ENCODE measurements at places on chromosomes 5 and 9.
A peak's percentile ranks its signal among the peaks of the same experiment; 100 is the strongest.

- no peak for DNase-seq
Observed at GRCh38 chr5:97010606-97011005, 74.7 kb downstream of the LNPEP start.

DNA sequence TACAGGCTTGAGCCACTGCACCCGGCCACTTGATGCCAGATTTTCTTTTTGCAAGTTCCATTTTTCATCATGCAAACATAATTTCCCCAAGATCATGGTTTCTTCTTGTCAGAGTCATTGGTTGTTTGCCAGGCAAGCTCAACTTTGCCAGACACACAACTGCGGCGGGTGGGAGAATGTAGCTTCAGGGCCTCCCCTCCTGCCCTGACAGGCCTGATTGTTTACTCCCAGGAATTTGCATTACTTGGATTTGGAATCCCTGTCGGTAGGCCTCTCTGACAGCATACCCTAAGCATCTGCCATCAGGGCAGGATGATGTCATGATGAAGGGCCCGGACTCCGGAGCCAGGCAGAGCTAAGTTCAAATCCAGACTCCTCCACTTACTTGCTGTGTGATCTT lies 15.1 kb downstream of the RPS14 start:
- DNase-seq, result peak; percentile 93

GRCh38 chr5:162372256-162372655 lies 304.7 kb downstream of the GABRG2 start:
- DNase-seq, result no peak

DNA sequence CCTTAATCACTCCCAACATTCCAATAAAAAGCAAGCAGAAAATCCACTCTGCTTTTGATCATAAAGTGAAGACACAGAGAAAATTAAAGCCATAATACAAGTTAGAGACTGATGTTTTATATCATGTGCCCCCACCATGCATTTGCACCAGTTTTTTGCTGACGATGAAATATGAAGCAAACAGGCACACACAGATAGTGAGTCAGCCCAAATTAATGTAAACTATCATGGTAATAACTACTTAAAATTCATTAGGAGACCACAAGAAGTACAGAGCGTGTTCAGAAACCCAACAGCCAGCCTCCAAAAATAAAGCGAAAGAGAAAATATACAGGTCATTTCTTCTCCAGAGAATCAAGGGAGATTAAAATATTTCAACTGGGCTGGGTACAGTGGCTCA lies 46.4 kb upstream of the KDM4C start:
- DNase-seq, result peak; percentile 66

GRCh38 chr9:114798780-114799427 lies 6.9 kb downstream of the TNFSF15 start:
- DNase-seq, result no peak

DNA sequence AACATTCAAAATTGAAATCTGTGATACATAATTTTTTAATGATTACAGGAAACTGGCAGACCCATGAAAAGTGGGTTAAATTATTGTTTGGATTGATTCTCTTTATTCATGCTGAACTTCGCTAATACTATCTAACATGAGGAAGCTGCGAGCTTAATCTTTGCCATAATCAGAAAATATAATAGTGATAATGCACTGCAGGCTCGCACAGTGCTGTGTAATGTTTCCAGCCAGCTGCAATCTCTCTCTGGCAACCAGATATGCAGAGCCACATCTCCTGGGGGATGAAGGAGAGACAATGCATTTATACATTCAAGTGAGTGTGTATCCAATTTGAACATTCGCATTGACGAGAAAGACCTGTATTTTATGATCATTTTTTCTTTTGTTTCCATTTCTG lies 669.7 kb upstream of the RGMB start:
- DNase-seq, result no peak

DNA sequence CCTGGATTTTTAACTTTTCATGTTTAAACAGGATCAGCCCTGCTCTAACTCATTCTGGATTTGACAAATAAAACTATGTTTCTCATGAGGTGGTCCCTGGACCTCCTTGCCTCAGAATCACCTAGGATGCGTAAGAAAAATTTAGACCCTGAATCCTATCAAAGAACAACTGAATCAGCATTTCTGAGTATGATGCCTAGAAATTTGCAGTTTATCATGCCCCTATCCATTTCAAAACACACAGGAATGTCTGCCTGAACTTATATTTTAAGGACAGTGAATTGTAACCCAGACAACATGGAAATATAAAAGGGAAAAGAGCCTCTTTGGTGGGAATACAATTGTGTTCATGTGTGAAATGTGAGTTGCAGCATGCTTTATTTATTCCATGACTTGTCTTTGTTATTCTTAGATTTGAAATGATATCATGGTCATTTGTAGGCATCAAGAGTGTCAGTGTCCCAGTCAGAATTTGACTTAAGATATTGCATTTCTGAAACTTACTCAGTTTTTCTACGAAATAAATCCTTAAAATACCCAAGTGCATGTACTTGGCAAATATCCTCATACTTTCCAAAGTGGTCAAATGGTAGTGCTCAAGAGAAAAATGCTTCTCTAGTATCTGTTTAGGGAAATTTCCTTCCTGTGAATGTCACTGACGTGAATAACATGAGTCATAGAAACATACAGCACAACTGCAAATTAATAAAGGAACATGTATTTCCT lies 144.3 kb downstream of the GIN1 start:
- DNase-seq, result peak; percentile 5

DNA sequence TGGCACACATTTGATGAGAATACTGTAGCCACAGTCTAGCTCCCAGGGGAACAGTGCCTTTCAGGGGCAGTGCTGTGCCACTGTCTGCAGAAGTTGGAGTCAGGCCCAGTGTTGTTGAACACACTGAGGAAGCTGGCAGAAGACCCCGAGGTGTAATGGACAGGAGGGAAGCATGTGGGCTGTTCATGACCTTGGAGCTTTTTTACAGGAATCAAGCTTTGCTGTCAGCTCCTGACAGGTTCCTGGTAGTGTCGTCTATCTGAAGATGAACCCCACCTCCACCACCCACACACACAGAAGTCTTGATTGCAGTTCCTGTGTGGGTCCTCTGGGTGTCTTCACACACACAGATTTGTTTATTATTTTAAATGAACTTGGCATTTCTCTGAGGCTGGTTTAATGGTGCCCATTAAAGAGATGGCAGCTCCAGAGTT lies 40.3 kb upstream of the TNFAIP8 start:
- DNase-seq, result no peak

DNA sequence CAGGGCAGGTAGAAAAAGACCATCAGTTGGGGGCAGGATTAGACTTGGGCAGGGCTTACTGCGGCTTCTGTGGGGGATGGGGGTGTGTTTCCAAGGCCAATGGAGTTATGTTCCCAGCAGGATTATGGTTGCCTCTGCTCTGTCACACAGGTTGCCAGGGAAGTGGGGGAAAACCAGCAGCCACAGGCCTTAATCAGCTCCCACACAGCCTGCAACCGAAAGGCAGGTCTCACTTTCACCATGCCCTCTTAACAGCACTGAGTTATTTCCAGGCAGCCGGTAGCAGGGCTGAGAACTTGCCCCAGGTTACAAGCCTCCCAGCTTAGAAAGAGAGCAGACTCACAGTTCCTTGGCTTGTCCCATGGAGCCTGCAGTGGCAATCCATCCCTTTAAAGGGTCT lies 205.5 kb downstream of the FGF10 start:
- no peak for DNase-seq

DNA sequence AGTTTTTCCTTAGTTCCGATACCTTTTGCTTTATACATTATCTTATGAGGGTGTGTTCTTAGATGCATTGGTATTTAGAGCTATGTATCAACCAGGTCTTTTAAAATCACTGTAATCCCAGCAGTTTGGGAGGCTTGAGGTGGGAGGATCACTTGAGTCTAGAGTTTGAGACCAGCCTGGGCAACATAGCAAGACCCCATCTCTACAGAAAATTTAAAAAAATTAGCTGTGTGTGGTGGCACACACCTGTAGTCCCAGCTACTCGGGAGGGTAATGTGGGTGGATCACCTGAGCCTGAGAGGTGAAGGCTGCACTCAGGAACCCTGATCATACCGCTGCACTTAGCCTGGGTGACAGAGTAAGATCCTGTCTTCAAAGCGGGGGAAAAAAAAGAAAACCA lies 15.1 kb downstream of the SPIN1 start:
- no peak for DNase-seq

DNA sequence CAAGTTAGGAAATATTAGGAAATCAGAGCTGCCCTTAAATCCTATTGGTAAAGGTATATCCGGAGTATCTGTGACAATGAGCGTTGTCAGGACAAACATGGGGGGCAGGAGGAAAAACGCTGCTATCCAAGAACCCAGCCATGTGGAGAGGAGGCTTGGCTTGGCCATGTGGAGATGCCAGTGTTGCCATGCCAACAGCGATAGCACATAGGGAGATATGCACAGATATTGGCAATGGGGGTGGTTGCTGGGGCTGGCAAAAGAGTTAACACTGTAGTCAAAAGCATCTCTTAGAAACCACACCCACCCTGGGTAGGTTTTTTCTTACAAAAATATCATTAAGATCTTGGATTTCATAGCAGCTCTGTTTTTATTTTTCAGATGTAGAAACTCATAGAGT lies 106.4 kb upstream of the ASTN2 start:
- DNase-seq, result no peak

DNA sequence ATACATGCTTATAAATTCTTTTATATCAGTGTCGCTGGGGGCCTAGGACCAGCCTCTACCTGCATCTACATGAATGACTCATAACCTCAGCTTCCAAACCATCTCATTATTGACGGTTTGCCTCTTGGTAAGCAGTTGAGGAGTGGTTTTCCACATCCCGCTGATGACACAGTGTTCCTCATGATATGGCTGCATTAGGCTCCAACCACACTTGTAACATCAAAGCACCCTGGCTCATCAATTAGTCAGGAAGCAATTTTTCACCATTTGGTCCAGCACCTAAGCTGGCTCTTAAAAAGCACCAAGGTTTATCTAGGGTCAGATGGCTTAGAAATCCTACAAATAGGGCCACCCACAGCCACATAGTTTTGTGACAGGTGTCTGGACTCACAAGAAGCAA lies 402.4 kb downstream of the ARHGEF28 start:
- no peak for DNase-seq

DNA sequence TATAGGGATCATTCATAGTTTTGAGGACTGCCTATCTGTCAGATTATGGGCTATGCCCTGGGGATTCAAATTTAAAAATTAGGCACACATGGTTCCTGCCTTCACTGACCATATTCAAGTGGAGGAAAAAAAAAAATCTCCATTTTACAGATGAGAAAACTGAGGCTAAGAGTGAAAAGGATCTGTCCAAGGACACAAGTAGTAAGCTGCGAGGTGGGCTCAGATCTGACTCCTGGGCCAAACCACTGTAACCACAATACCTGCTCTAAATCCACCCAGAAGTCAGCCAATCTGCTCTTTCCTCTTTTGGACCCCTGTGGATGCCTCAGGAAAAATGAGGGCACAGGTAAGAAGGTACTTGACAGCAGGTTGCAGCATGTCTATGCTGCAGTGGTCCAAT lies 2.8 kb upstream of the TOR1A start:
- DNase-seq, result no peak

DNA sequence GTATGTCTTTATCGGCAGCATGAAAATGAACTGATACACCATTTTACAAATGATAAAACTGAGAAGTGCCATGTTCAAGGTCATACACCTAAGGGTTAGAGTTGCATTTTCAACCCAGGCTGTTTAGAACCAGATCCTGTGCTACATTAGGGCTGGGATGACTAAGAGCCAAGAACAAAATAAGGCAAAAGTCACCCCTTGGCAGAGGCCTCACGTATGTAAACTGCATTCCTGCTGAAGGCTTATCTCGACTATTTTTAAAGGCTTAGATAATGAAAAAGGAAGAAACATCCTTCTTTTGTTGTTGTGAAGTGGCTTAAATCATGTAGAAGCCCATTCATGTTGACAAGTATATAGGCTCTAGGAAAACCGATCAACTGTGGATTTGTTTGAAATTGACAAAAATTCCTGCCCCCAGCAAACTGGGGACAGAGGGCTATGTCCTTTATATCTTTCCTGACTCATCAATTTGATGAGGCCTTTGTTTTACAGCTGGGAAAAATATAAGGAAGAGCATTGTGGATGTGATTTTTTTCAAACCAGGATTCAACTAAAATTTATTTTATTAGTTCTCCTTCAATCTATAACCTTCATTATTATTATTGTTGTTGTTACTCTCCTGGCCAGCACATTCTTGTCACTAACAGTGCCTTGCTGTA lies 196.5 kb downstream of the SNX18 start:
- no peak for DNase-seq

- no peak for DNase-seq
Observed at GRCh38 chr5:73797132-73797510, 171.1 kb downstream of the ARHGEF28 start.

GRCh38 chr5:178545941-178546674 lies 44.1 kb downstream of the COL23A1 start:
- DNase-seq, result no peak

DNA sequence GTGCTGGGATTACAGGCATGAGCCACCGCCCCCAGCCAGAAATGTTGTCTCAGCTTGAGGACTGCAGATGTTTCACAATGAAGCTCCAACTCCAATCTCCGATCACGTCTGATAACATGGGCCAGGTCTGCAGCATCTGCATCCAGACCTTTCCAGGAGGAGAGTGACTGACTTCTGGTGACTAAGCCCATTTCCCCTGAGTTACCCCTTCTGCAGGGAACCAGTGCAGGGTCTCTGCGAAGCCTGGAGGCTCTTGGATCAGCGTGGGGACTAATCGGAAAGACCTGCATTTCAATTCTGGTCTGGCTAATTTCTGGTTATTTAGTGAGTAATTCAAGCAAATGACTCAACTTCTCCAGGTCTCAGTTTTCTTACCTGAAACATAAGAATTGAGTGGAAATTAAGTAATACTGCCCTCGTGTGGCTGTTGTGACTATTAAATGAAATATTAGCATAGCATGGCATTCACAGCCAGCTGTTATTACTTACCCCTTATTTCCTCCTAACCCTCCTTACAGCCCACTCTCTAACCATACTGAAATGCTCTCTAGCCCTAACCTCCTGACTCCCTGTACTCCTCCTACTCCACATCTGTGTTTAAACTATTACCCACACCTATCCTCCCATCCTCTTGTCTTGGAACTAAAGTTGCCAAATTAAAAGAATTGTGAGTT lies 2.2 kb upstream of the GNPDA1 start:
- DNase-seq, result peak; percentile 48

- no peak for DNase-seq
Observed at GRCh38 chr9:109887079-109887478, 107.1 kb downstream of the PALM2AKAP2 start.

- DNase-seq, result no peak
Observed at GRCh38 chr9:30937106-30937505, 1447.3 kb upstream of the ACO1 start.

DNA sequence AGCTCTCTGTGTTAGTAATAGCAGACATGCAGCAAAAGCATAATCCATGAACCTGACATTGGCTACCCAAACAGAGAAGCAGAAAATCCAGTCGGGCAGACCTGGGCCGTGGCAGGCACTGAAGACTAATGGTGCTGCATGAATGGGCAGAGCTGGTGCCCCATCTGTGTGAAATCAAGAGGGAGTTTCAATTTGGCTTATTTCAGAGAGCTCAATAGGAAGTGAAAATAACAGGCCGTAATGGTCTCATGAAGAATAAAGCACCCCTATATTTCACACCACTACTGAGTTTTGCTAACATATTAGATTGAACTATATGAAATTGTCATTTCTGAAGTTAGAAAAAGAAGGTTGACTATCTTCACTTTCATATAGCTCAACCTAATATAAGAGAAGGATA lies 149.7 kb downstream of the ENC1 start:
- no peak for DNase-seq

- peak; percentile 95 for DNase-seq
Observed at GRCh38 chr5:139660923-139661814, 13.0 kb downstream of the CXXC5 start.

GRCh38 chr9:133527444-133527920 lies 2.7 kb upstream of the MYMK start:
- DNase-seq, result no peak

All from AG08396 (cell line).